Right renal cortex interstitium (tissue), 3 donors: ENCODE measurements at places on chromosomes 2 and 18.

DNA sequence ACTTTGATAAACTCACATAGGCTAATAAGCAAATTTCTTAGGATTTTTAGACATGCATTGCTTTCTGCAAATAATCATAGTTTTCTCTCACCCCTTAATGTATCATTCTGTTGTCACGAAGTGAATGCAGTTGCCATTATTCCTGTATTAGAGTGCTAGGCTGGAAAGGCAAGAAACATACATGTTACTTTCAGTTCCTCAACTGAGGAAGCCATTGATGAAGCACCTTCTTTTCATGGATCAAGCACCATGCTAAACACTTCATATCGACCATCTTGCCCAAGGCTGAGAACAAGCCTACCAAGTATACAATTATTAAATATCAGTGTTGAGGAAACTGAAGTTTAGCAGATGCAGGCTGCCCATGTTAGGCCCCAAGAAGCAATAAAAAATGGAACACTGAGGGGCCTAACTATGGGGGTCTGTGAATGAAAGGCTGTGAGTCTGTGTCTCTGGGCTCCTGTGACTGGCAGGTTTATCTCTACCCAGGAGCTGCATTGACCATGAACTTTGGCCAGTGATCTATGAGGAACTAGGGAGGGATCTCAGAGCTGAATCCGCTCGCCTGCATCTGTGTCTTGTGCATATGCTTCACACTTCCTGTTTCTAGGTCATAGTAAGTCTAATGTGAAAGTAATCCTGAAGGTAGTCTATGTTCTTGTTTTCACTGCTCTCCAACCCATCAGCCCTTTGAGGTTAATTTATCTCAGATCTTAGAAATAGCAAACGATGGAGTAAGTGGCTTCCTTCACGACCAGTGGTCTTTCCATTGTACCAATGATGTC, 16.0 kb upstream of the TSPYL6 start:
- no peak for DNase-seq

DNA sequence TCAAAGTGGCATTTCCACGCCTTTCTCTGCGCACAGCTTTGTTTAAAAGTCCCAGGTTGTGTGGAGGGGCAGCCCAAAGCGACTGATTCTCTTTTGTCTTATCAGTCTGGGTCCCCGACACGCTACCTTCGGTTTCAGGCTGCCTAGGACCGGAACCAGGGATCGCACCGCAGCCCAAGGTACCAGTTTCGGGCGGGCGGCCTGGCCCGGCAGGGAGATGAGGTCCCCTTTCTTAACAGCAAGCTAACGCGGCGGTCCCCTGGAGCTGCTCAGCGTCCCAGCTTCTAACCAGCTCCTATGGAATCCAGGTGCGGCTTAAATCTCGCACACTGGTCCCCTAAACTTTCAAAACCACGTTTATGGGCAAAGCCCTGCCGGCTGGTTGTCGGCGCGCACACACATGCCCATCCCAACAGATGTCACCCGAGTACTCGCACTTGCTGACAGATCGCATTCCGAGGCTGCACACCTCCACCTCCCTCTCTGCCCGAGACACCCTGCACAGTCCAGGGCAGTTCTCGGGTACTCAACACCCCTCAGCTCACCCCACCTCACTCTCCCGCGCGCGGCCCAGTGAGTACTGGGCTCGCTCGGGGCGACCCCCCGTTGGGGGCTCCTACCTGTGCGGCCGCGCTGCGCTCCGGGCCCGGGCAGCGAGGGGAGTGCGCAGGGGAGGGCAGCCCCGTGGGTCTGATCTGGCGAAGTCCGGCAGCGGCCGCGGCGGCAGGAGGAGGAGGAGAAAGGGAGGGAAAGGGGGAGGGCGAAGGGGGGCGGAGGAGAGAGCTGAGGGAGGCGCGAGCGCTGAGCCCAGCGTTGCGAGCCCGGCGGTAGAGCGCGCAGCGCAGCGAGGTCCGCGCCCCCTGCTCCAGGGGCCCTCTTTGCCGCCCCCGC, at the start of gene EFEMP1:
Gene EFEMP1, minus strand, starts transcription at position 692 of the 891 bp plus-strand sequence. CDS start 1,342 bp downstream, outside the sequence.
- DNase-seq: peak; percentile 60

- no peak for DNase-seq
Observed at GRCh38 chr2:1688161-1688560, 56.2 kb downstream of the PXDN start.

- DNase-seq: no peak
Observed at GRCh38 chr2:159090514-159091201, 122.2 kb downstream of the TANC1 start.

- peak; percentile 27 for DNase-seq
Observed at GRCh38 chr2:181892799-181893435, 1.4 kb downstream of the ITPRID2 start.

- no peak for DNase-seq
Observed at GRCh38 chr2:238190445-238190844, 13.1 kb downstream of the ILKAP start.

DNA sequence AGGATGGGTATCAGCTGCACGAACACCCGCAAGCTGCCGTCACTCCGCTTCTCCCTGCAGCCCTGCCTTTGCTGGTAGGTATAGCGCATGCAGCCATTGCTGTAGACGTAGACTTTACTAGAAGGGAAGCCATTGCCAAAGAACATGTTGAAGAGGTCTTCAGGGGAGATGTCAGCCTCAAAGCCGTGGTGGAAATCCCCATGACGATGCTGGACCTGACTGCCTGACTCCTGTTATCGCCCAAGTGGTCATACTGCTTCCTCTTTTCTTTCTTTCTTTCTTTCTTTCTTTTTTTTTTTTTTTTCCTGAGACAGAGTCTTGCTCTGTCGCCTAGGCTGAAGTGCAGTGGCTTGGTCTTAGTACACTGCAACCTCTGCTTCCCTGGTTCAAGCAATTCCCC, 68.7 kb upstream of the SPRED2 start:
- no peak for DNase-seq

GRCh38 chr2:113104054-113104611, 23.3 kb upstream of the IL1RN start:
- no peak for DNase-seq

- no peak for DNase-seq
Observed at GRCh38 chr18:45122506-45122905, 441.8 kb downstream of the SETBP1 start.

GRCh38 chr18:37242091-37242490, 323.5 kb downstream of the CELF4 start:
- DNase-seq: no peak

DNA sequence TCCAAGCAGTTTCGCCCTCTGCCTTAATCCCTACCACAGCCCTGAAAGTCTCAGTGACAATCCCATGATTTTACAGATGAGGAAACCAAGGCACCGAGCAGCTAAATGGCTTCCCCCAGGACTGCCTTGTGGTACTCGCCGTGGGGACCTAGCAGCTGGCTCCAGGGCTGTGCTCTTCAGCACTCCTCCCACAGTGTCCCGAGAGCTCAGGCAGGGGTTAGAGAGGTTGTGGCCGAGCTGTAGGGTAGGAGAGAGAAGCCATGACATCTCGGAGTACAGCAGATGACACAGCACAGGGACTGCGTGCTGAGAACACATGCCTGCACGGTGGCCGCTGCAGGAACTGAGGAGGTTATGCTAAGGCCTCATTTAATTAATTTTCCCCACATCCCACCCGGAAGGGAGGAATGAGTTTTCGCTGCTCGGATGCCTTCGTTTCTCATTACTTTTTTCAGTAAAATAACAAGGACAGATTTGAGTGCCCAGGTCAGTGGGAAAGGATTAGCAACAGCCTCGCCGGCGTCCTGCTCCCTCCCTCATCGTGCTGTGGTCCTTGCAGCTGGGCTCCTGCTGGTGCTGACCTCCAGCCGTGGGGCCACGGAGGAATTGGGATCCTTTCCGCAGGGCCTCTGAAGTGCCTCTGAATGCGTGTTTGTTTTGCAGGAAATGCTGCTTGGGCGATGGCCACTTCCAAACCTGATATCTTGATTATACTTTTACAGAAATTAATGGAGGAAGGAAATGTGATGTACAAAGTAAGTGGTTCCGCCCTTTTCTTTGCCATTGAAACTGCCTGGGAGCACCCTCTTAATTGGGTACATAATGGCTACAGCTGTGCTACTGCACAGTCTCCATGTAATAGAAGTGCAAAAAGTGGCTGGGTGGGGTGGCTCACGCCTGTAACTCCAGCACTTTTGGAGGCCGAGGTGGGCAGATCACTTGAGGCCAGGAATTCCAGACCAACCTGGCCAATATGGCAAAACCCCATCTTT, 61.2 kb downstream of the WDSUB1 start:
- no peak for DNase-seq

DNA sequence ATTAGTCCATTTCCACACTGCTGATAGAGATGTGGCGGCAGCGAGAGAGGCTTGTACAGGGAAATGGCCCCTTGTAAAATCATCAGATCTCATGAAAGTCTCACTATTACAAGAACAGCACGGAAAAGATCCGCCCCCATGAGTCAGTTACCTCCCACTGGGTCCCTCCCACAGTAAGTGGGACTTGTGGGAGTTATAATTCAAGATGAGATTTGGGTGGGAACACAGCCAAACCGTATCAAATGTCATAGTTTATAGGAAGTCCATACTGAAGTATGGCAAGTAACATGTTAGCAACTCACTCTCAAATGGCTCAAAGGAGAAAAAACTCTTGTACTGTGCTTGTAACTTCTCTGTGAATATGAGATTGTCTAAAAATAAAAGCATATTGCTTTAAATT, 56.1 kb downstream of the FARP2 start:
- peak; percentile 29 for DNase-seq

DNA sequence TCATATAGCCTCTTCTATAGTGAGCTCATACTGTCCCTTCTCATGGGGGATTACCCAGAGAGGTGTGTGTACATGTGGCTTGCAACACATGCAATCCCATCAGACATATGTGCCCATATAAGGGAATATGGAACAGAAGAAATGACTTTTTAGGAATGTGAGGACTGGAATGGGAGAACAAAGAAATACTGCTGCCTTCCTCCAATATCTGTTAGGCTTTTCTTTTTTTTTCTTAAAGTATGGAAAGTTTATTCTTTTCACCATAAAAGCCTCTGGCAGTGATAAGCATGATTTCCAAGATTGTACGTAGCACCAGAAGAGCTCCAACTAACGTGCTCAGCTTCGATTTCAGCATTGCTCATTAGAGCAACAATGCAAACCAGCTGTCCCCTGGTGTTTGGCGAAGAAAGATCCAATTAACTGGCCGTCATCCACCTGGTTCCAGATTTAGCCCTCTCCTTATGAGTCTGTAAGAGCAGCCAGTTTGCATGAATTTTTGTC, 113.6 kb downstream of the ADCYAP1 start:
- no peak for DNase-seq

DNA sequence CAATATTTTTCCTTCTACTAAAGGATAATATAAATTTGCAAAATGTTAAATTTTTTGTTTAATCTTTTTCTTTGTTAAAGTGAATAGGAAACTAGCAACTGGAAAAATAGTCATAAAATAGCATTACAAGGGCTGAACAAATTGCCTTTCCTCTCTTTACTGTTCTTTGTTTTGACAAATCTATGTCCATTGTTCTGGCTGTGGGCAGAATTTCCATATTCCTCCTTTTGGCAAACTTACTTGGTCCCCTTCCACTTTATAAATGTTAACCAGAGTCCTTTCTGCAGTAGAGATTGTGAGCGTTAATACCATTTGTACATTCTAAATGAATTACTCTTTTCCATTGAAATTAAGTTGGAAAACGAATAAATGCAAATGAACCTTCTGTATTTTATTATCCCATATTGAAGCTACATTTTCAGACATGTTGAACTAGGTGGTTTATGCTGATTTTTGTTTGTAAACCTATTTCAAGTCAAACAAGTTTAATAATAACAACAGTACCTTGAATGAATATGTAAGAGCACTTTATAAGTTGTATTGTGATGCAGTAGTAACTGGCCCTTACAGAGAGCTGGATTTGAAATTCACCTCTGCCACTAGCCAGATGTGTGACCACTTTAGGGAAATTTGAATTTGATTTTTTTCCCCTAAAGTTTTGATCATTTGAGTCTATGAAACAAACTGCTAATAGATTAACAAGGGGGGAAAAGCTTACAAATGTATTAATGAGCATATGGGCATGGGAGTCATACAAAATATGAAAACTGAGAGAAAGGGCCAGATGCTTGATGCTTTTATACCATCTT, 3.3 kb downstream of the RNF125 start:
- no peak for DNase-seq

- DNase-seq: no peak
Observed at GRCh38 chr18:58258692-58259342, 214.8 kb downstream of the NEDD4L start.

DNA sequence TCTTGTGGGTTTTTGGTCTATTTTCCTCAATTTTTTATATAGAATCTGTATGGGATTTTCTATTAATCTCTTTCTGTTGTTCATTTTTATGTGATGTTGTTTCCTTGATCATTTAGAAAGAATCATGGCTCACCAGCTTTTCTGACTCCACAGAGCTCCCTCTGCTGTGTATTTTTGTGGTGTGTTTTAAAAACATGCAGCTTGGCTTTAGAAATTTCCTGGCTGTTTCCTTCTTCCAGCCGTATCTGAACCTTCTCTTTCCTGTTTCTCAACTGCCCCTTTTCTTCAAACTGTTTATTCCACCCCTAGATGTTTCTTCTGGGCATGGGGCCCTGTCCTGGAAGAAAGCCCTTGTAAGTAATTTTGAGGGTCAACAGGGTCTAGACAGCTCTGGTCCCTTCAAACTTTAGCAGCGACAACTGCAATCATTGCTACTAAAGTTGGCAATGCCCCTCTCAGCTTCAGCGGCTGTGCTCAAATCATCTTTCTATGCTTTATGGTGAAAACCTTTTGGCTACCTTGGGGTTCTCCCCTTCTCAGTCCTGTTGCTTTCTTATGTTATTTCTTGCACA, 17.6 kb upstream of the COPS8 start:
- DNase-seq: no peak

- DNase-seq: no peak
Observed at GRCh38 chr18:11379660-11380059, 229.7 kb upstream of the SLC35G4 start.

- no peak for DNase-seq
Observed at GRCh38 chr18:77601567-77601966, 351.9 kb downstream of the GALR1 start.

- DNase-seq: no peak
Observed at GRCh38 chr2:39860538-39860937, 81.5 kb upstream of the THUMPD2 start.

DNA sequence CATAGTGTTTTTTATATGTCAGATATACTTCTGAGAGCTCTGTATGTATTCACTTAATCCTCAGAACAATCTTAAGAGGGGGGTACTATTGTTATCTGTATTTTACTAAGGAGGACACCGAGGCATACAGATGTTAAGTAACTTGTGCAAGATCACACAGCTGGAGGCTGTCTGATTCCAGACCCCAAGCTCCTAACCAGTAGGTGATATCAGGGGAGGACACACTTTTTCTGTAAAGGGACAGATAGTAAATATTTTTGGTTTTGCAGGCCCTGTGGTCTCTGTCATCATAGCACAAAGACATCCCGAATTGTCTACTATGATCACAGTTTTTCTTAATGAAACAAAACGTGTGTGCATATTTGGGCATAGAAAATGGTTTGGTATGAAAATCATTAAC, 143.7 kb downstream of the LAMA3 start:
- DNase-seq: no peak

GRCh38 chr18:39672171-39672570, 2106.6 kb upstream of the CELF4 start:
- no peak for DNase-seq

- no peak for DNase-seq
Observed at GRCh38 chr2:196399722-196400691, 228.6 kb upstream of the STK17B start.
